ENCODE measurements at places on chromosomes 3 and 15. TPM values are rescaled to one million over a fixed set of nuclear protein-coding genes. Genes with fewer than 3 reads are reported as not detected.

GRCh38 chr3:44026220-44026865, 215.3 kb upstream of the TOPAZ1 start:
- no peak for DNase-seq

The CACNA2D2 gene
- 2.6 TPM for total RNA-seq

DNA sequence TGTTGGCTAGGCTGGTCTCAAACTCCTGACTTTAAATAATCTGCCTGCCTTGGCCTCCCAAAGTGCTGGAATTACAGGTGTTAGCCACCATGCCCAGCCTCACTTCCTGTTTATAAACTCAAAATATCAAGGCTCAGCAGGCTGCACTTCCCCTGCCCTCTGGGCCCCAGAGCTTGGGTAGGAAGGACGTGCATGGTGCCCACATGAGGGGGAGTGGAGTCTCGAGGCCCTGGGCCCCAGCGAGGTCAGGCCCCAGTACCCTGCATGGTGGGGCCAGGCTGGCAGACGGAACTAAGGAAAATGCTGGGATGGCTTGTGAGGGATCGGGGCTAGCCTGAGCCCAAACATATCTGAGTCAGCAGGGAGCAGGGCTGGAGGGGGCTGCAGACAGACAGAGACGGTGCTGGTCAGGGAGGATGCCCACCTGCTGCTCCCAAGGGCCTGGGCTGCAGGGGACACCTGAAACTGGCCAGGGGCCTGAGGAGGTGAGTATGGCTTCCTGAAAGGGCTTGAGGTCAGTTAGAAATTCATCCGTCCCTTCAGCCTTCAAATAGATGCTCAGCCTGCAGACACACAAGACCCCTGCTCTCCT, 5.1 kb downstream of the SPTBN5 start:
- DNase-seq, result no peak

DNA sequence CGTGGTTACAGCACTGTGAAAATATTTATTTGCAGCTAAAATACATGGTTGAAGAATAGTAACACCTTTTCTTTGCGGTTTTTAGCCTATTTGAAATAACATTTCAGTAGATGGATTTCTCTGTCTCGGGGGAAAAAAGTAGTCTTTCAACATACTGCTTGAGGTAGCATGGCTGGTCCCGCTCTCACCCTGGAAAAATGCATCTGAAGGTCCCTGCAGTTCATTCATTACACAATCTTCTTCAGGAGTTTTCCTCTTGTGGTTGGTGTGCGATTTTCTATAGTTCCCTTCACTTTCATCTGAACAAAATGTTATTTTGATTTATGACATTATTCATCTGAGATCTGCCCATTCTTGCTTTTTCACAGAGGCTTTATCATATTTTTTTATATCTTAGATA, 75.9 kb downstream of the STRIT1 start:
- DNase-seq, result no peak

DNA sequence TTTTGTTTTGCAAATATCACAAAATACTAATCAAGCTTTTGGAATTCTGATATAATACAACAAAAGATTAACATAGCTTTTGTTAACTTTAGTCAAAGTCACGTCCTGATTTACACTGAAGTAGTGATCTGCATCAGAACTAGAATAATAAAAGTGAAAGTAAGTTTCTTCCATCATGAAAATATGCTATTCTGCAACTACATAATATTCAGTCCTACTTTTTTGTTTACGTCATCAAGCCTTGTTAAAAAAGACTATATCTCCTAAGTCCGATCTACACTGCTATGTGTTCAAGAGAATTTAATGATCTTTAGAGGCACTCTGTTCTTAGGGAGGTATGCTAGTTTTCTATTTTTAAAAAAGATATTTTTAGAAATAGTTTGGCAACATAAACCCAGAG, 330.1 kb downstream of the ARPP21 start:
- no peak for DNase-seq

DNA sequence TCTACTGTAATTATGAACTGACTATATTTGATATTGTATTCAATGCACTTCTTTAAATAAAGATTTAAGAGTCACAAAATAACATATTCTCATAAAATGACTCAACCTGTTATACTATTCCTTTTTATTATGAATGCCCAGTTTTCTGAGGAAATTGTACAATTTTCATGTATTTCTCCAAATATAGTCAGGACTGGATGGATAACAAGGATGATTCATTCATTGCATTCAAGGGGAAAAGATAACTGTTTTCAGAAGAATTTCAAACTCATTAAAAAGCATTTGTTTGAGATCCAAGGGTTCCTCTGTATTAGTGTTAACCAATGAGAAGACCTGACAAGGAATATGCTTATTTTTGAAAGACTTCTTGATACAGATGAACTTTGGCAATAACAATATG, 163.7 kb downstream of the MEIS2 start:
- DNase-seq, result no peak

The ILDR1 gene
- total RNA-seq, result 16.3 TPM
